ENCODE measurements at places on chromosomes 4 and X. TPM values are rescaled to one million over a fixed set of nuclear protein-coding genes. Genes with fewer than 3 reads are reported as not detected.

DNA sequence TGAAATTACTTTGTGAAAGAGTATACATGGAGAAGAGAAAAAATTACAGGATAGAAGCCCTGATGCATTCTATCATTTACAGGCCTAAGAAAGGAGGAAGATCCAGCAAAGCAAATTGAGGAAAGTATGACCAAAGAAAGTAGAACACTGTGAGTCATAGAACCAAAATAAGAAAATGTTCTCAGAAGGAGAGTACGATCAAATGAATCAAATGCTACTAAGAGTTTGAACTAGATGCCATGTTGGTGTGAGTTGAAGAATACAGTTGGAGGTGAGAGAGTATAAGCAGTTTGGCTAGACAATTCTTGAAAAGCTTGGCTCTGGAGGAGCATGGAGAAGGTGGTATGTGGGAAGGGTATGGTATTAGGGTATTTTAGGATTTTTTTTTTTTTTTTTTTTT is 161.8 kb downstream of the RPA4 start:
- DNase-seq = no peak

KIAA1210 gene
- not detected for total RNA-seq

RBM46 gene
- total RNA-seq = not detected

ESX1 gene
- not detected for total RNA-seq

MAGEA2 gene
- total RNA-seq = not detected

Data from activated naive CD4-positive, alpha-beta T cell treated with anti-CD3 and anti-CD28 coated beads for 36 hours (primary cell).